ENCODE measurements at places on chromosomes 1 and 21. TPM values are rescaled to one million over a fixed set of nuclear protein-coding genes. Genes with fewer than 3 reads are reported as not detected.
A peak's percentile ranks its signal among the peaks of the same experiment; 100 is the strongest.

The OR2L2 gene
- polyA plus RNA-seq = 0.09 TPM

The SPATA45 gene
- 0.44 TPM for polyA plus RNA-seq

The TPTE gene
- polyA plus RNA-seq = 0.07 TPM

The LRRC38 gene
- not detected for polyA plus RNA-seq

The ESRRG gene
- 1.2 TPM for polyA plus RNA-seq

The GPR37L1 gene
- polyA plus RNA-seq = 0.10 TPM

The GSTM2 gene
- polyA plus RNA-seq = 245 TPM

The VASH2 gene
- 35.4 TPM for polyA plus RNA-seq

The CELA3A gene
- polyA plus RNA-seq = not detected

DNA sequence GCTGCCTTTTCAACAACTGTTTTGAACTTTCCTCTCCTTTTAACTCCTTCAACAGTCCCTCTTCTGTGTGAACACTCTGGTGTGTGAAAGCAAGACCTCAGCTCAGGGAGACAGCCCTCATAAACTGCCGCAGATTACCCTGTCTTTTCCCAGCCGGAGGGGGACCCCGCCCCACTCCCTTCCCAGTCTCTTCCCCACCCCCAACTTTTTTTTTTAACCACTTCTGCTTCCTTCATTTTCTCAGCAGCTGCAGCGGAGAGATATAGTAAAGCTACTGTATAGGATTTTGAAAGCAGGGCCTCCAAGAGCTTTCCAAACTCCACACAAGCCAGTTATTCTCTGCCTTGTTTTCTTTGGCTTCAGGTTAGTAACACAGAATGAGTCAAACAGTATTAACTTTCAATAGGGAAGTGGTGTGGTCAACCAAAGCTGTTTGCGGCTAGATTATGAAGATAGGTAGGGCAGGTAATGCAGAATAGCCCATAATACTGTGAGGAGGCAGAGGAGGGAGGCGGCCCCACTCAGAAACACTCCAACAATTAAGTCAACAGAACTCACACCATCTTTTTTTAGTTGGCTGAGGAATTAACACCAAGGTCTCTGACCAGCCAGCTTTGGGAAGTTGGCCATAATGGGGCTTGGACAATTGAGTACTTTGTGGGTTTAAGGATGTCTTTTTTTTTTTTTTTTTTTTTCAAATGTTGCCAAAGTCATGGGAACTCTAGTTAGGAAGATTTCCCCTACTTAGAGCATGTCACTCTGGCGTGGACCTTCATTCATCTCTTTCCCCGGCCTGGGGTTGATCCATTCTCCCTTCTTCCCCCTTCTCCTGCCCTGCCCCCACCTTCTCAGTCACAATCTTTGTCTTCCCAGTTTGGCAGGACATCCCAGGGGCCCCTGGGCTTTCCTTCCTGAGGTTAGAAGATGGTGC is 177.0 kb downstream of the CLIC6 start:
- peak; percentile 55 for DNase-seq

- DNase-seq = no peak
These were observed 47.0 kb downstream of the CHML start for GRCh38 chr1:241593186-241593585.

DNA sequence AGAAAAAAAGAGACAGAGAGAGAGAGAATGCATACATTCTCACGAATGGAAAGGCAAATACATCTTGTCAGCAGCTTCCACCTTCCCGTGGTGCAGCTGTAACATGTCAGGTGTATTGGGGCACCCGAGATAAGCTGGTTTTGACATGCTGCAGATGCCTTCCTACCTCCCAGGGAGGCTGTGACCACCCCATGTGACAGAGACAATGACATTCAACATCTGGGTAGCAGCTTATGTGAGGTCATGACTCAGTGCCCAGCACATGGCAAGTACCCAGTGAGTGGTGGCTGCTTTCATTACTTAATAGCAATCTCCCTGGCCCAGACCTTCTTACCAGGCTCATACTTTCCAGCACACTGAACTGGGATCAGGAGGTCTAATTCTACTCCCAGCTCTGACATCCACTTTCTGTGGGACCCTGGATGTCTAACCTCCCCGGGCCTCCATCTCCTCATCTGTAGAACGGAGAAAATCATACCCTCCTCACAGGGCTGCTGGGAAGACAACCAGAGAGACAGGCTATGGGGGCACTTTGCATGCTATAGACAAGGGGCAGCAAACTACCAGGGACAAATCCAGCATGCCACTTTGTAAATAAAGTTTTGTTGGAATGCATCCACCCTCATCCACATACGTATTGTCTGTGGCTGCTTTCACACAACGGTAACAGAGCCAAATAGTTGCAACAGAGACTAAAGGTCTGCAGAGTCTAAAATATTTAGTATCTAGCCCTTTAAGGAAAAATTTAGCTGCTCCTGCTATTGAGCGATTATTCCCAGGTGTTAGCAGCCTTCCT is 38.5 kb upstream of the ZBTB40 start:
- no peak for DNase-seq

DNA sequence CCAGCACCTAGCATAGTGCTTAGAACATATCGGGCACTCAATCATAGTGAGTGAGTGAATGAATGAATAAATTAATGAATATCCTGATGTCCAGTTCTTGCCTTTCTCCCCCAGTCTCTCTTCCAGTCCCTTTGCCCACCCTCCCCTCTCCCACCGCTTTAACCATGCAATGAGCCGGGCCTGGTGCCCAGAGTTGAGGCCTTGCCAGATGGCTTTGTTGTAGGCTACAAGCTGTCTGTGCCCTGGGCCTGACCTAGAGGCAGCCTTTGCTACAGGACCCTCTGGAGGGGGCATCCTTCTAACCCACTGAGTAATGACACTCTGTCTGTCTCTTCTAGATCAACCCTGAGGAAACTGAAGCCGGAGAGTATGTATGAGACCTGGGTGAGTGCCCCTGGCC is 6.9 kb downstream of the CASQ1 start:
- DNase-seq = no peak

- no peak for DNase-seq
These were observed 28.3 kb downstream of the GPR157 start for GRCh38 chr1:9100471-9101043.

GRCh38 chr1:244114892-244115291 is 63.8 kb downstream of the ZBTB18 start:
- DNase-seq = no peak

- peak; percentile 37 for DNase-seq
These were observed 14.8 kb upstream of the METTL18 start for GRCh38 chr1:169809370-169810095.

- DNase-seq = no peak
These were observed 248.5 kb downstream of the USP25 start for GRCh38 chr21:15978215-15978738.

- DNase-seq = no peak
These were observed 40.2 kb downstream of the FASLG start for GRCh38 chr1:172699111-172699510.

DNA sequence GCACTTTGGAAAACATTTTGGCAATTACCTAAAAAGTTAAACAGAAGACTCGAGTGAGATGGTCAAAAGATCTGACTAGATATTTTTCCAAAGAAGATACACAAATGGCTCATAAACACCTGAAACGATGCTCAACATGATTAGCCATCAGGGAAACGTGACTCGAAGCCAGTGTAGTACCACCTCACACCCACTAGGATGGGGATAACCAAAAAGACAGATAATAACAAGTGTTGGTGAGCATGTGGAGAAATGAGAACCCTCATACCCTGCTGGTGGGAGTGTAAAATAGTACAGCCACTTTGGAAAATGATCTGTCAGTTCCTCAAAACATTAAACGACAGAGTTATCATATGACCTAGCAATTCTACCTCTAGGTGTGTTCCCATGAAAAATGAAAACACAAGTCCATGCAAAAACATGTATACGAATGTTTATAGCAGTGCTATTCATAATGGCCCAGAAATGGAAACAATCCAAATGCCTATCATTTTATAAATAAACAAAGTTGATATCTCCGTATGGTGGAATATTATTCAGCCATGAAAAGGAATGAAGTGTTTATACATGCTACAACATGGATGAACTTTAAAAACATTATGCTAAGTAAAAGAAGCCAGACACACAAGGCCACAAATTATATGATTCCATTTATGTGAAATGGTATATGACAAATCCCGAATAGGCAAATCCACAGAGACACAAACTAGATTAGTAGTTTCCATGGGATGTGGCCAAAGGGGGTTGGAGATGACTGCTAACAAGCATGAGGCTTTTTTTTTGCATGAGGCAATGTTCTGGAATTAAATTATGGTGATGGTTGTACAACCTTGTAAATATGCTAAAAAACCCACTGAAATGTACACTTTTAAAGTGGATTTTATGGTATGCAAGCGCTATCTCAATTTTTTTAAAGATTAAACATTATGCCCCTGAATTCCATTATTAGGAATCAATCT is 625.3 kb downstream of the KIF26B start:
- no peak for DNase-seq

- no peak for DNase-seq
These were observed 51.8 kb downstream of the CD46 start for GRCh38 chr1:207803678-207804077.

All from left lung (tissue), 14 donors.